ENCODE measurements at places on chromosomes 11 and 22.

DNA sequence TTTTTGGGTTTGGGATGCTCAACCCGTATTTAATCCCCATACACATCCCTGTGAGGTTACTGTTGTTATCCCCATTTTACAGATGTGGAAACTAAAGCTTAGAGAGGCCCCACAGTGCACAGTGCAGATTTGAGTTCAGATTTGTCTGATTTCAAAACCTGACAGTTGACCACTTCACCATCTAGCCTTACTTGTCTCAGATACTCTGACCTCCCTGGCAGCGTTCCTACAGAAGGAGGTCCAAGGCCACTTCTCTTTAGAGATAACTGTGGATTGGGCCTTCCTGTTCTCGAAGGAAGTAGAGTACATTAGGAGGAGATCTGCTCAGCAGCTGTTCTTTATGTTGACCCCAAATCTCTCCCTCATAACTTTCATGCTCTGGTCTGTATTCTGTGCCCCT lies 46.7 kb upstream of the CTTN start:
- no peak for DNase-seq

DNA sequence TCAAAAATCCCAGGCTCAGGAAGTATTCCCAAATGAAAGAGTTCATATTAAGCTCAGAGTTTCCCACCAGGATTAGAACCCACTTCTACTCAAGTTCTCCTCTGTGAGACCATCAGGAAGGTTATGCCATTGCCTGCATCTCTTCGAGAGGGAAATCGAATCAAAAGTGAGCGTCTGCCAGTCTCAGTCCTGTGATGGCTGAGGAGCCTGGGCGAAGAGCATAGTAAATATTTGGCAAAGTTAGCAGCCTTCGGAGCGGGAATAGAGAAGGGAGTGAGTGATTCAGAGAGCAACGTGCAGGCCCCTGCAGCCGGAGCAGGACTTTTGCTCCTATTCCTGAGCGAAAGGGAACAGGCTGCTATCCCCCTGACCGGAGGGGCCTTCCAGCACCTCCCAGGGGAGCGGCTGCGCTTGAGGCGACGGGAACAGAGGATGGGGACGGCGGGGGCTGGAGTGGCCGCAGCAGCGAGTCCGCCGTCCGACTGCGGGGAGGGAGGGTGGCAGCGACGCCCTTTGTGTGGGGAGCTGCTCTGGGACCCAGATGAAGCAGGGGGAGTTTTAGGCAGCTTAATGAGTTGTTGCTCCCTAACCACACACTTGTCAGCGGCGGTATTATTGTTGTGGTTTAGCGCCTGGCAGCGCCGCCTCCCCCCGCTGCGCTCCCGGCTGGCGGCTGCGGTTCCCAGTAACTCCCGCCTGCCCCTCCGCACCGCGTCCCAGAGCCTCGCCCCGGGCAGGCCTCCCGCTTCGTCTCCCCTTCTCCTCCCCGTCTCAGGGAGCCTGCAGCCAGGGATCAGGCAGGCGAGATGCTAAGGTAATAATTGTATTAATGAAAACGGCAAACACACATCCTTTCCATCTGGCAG lies 21.7 kb upstream of the NRGN start:
- DNase-seq, result peak; percentile 26

- no peak for DNase-seq
Observed at GRCh38 chr11:69400771-69401590, 80.5 kb upstream of the LINC01488 start.

- DNase-seq, result peak; percentile 67
Observed at GRCh38 chr11:122167100-122167499, 51.1 kb upstream of the BLID start.

DNA sequence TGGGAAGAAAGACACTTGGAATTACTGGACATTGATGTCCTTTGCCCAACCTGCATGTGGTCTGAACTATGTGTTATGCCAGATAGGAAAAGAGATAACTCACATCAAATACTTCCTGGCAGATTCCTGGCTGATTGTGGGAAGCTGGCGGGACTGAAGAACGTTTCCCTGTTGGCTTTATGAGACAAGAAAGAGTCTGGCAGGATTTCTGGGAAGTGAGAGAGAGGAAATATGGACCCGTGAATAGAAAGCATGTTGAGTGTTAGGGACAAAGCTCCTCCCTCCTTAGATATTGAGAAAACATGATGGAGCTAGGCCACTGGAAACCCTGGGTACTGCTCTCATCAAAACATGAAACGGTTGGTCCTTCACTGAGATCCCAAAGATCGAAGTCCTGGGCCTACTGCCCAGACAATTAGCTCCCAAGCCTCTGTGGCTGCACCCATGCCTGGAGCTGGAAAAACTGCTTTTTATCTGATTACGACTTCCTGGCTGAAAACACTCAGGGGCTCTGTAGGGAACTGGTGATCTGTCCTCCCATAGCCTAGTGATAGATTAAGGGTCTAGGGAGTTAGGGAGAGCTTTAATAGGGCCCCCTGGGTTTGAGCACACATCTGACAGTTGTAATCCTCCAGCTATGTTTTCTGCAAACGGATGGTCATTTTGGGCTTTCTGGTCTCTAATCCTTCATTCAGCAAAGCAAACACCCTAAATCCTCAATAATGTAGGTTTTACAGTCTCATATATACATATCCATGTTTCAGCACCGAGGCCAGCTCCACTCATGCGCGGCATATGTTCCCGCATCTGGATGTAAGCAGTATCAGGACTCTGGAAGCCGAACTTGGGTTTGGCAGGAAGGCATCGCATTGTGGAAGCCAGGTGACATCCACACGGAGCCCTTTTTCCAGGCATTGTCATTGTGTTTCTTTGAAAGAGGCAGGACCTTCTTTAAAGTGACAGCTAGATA lies 6.1 kb upstream of the B3GAT1 start:
- DNase-seq, result peak; percentile 11
